ENCODE measurements at places on chromosomes 16 and 17.

- DNase-seq: no peak
Measured at GRCh38 chr17:7588553-7589203, 1.2 kb downstream of the SOX15 start.

- DNase-seq: no peak
Measured at GRCh38 chr17:21370430-21370829, 5.7 kb upstream of the KCNJ12 start.

DNA sequence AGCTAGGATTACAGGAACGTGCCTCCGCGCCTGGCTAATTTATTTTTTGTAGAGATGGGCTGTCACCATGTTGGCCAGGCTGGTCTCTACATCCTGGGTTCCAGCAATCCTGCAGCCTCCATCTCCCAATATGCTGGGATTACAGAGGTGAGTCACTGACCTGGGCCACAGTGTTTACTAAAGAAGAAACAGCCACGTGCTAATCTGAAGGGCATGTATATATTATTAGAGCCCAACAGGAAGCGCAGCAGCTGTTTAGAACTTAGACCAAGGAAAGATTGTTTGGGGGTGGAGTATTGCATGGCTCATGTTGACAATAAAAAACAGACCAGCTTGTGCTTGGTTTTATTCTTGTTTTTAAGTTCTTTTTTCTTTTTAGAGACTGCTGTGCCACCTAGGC, 60.2 kb downstream of the HAPSTR1 start:
- no peak for DNase-seq

GRCh38 chr17:82527898-82528297, 8.4 kb downstream of the FOXK2 start:
- DNase-seq: no peak

- DNase-seq: no peak
Measured at GRCh38 chr17:76598004-76598439, 12.4 kb upstream of the ST6GALNAC2 start.

GRCh38 chr16:13269905-13270528, 368.6 kb downstream of the SHISA9 start:
- peak; percentile 16 for DNase-seq

- no peak for DNase-seq
Measured at GRCh38 chr16:86984991-86985647, 332.1 kb downstream of the C16orf95 start.

DNA sequence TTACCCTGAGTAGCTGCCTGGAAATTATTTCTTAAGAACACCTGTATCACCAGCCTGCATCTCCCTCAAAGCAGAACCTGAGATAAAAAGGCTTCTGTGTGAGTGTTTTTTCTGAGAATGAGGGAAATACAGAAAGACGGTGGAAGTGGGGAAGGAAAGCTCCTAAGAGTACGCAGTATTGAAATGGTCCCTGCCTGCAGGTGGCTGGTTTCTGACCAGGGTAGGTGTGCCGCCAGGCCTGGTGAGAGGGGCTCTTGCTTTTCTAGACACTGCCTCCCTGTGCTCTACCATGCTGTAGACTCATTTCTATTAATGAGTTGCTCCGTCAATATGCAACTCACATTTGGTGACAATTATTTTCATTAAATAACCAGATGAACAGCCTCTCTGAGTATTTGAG, 201.7 kb downstream of the MAP2K4 start:
- no peak for DNase-seq

- DNase-seq: peak; percentile 92
Measured at GRCh38 chr16:84851192-84852127, 31.7 kb downstream of the CRISPLD2 start.

DNA sequence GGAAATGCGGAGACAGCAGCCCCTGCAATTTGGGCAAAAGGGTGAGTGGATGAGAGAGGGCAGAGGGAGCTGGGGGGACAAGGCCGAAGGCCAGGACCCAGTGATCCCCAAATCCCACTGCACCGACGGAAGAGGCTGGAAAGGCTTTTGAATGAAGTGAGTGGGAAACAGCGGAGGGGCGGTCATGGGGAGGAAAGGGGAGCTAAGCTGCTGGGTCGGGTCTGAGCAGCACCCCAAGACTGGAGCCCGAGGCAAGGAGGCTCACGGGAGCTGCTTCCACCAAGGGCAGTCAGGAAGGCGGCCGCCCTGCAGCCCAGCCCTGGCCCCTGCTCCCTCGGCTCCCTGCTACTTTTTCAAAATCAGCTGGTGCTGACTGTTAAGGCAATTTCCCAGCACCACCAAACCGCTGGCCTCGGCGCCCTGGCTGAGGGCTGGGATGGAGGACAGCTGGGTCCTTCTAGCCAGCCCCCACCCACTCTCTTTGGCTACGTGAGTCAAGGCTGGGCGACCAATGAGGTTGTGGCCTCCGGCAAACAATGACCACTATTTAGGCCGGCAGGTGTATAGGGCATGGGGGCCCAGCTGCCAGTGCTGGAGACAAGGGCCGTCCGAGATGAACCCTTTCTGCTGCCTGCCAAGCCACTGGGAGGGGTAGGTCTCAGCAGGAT, 507 bp downstream of the SERPINF1 start:
- DNase-seq: no peak

DNA sequence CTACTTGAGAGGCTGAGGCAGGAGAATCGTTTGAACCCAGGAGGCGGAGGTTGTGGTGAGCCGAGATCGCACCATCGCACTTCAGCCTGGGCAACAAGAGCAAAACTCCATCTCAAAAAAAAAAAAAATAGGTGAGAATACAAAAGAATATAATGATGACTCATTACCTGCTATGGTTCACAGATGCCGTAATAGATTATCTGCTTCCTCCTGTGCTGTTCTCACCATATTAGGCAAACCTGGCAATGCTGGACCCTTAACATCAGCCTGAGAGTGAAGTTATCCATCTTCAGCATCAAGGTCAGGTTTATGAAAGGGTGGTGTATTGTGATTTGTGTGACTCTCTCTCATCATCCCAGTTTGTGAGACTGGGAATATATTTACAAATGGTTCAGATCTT, 271.3 kb upstream of the CPHXL start:
- DNase-seq: no peak

DNA sequence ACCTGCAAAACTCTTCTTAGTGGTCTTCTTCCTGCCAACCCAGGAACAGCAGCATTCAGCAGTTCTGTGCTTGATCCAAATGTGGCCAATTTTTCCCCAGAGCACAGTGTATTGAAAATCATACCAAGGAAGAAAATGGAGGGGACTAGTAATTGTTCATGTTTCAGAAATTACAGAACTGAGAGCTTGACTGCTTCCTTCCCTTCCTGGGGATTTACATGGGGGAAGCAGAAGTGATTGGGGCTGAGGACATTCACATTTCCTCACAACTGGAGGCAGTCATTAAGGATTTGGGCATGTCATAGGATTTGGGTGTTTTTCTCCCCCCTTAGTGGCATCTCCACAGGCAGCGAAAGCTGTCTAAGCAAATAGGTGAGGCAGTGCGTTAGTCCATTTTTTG, 19.7 kb downstream of the CIITA start:
- DNase-seq: no peak

DNA sequence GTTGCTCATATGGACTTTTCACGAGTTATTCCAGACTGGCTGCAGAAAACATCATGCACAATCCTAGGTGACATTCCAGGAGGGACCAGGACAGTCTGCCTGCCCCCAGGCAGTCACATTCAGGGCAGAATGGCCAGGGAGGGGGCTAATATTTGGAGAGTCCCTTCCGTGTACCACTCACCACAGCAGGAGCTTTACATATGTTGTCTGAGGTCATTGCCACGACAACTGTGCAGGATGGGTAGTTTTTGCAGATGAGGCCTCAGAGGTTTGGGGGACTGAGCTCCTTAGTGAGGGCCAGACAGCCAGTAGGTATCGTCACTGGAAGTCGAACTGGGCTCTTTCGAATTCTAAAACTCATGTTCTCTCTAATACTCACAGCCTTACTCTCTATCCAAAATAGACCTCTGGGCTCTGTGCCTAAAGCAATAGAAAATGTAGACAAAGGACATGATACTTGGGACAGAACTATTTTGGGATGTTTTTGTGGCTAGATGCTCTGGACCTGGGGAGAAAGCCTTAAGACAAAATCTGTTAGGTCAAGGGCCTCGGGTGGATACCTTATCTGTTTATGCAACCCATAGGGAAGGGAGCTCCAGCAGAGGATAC, 338.5 kb downstream of the MAF start:
- DNase-seq: no peak

- DNase-seq: no peak
Measured at GRCh38 chr17:29112771-29113295, 67.4 kb downstream of the MYO18A start.

GRCh38 chr16:22711847-22712246, 102.1 kb upstream of the HS3ST2 start:
- no peak for DNase-seq

DNA sequence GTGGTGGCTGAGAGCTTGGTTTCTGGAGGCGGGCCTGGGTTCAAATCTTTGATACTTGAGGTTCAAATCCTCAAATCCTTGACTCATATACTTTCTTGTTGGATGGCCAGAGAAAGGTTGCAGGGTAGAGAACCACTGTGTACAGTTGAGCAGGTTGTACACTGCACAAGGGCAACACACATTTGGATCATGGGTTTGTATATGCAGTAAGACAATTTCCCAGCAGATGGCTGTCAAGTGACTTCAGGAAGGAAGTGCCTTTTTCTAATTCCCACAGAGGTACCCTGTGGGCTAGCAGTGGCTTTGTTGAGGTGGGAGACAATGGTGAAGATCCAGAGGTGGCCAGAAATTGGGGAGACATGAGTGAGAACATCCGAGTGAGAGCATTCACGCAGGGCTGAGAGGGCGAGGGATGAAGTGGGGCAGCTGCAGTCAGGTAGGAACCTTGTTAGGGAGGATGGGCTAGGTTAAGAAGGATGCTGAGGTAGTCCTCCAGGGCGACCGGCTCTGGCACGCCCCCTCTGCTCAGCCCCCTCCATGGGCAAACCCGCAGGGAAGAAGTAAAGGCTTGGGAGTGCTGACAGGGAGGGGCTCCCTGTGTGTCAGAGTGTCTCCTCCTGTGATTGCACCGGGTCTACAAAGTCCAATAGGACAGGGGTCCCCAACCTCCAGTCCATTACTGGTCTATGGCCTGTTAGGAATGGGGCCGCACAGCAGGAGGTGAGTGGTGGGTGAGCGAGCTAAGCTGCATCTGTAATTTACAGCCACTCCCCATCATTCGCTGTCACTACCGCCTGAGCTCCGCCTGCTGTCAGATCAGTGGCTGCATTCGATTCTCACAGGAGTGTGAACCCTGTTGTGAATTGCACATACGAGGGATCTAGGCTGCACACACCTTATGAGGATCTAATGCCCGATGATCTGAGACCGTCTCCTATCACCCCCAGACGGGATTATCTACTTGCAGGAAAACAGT, 2.7 kb downstream of the C16orf89 start:
- no peak for DNase-seq

GRCh38 chr17:4735876-4736651, 3.6 kb upstream of the ZMYND15 start:
- no peak for DNase-seq

- DNase-seq: no peak
Measured at GRCh38 chr16:73172973-73173709, 125.2 kb upstream of the ZFHX3 start.

DNA sequence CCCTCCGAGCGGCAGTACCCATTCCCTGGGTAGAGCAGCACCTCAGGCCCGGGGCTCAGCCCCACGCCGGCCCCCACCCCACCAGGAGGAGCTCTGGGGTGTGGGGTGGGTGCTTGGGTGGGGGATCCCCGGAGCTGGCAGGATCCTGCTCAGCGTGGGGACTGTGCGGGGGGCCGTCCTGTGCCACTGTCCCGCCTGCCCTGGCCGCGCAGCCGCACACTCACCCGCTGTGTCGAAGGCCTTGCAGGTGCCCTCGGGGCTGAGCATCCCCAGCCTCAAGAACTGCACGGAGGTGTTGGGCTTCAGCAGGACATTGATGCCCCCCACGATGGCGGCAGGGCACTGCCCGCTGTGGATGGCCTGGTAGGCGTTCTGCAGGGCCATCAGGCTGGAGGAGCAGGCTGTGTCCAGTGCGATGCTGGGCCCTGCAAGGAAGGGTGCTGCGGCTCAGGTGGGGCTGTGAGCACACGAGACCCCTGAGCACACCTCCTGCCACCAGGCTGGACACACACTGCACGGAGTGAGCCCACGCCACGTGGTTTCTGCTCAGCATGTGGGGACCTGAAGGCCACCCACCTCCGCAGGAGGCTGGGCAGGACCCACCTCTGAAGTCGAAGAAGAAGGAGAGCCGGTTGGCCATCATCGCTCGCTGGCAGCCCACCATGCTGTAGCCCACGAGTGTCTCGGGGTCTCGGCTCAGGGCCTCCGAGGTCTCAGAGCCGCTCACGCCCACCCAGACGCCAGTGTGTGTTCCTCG, 4.9 kb downstream of the FASN start:
- DNase-seq: peak; percentile 24

DNA sequence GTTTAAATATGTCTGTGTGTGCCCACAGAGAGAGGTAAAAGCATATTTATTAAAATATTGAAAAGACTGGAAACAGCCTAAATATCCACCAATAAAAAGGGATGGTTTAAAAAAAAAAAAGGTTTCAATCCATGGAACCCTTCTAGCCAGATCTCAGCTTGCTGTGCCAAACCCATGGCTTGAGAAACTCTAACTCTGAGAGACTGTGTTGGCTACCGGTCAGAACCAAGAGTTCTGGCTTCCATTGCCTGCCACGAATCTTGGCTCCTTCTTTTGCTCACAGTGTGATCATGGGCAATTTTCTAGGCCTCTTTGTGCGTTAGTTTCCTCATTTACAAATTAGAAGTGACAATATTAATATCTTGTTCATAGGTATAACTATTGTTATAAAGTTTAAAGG, 201.3 kb upstream of the IRX3 start:
- no peak for DNase-seq

DNA sequence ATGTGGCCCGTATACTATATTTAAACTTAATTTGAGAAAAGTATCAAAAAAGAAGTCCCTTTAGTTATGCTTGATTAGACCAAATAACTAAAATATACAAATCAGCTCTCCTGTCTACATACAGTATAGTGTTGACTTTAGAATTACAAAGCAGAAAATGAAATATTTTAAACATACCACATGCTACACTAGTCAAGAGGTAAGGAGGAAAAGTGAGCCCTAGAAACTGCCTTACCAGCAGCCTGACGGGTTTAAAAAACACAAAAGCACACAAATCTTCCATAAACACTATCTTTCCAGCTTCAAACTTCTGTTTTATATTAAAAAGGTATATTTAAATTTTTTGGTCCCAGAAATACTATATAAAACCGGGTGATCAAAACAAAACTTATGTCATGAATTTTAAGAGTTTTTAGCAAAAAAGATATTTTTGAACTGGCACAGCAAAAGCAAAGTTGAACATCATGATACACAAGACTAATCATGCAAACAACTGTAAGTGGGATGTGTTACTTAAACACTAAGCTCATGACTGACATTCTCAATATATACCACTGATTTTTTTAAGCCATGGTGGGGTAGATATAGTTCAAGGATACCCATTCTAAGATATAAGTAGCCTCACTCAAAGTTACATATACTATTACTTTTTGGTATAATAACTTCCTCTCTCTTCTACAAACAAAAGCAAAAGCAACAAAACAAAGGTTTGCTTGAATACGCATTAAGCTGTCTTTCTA, 11.8 kb downstream of the KLHL10 start:
- no peak for DNase-seq
